ENCODE measurements at places on chromosomes 11 and 22.

DNA sequence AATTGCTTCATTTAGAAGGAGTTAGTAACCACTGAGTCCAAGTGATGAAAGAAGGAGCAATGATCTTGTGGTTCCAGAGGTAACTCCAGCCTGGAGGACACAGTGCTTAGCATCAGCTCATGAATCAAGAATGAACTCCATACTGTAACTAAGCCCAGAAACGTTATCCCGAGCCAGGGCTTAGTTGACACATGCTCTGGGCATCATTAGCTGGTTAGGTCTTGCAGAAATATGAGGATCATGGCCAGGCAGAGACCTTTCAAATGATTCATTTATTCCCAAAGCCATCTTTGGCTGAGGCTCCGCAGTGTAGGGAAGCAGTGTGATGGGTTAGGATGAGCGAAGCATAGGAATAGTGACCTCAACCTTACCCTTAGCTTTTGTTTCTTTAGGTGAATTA, 277.4 kb downstream of the FAM76B start:
- no peak for DNase-seq

DNA sequence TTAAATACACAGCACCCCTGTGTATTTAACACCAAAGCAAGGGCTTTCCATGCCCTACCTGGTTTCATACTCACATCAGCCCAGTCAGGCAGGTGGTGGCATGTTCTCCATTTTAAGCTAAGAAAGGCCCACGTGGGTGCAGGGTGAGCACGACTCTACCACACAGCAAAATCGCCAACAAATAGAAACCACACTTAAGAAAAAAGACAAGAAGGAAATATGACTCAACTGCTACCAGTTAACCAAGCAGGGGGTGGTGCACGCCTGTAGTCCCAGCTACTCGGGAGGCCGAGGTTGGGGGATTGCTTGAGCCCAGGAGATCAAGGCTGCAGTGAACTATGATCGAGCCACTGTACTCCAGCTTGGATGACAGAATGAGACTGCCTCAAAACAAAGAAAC, 35.2 kb upstream of the TFIP11 start:
- no peak for DNase-seq

GRCh38 chr11:114785820-114786219, 107.5 kb downstream of the NXPE2 start:
- DNase-seq = no peak

DNA sequence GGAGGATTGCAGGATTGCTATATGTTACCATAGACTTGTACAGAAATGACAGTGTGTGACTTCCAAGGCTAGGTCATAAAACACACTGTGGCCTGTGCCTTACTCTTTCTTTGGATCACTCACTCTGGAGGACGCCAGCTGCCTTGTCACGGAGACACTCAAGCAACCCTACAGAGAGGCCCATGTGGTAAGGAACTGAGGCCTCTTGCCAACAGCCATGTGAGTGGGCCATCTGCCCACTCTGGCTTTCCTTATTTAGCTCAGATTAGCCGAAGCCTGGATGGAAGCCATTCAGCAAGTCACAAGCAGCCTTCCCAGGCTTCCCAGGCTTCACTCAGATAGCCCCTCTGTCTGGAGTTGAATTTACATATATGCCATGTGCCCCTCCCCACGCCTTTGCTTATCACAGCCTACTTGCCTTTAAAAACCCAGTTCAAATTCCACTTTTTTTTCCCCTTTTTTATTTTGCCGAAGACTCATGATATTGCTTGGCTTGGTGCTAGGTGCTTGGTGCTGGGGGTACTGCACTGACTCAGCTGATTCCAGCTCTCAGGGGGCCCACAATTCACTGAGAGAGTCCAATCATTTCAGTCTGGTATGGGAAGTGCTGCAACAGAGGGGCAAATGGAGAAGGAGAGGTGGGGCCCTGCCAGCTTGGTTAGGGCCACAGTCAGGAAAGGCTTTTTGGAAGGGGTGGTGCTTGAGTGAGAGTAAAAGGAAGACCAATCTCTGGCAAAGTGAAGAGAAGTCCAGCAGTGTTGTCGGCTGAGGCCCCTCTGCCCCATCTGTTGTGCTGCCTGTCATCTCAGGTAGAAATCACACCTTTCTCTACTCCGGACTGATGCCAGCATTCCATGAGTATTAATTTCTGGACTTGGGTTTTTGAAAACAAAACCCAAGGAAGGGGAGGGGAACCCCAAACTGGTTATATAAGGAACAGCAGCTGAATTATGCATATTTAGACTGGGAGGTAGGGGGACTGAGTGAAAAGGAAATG, 14.5 kb upstream of the P4HA3 start:
- no peak for DNase-seq

- no peak for DNase-seq
Observed at GRCh38 chr11:45907911-45908370, 870 bp upstream of the FREY1 start.
